ENCODE measurements at places on chromosomes 1 and 21. TPM values are rescaled to one million over a fixed set of nuclear protein-coding genes. Genes with fewer than 3 reads are reported as not detected.

DNA sequence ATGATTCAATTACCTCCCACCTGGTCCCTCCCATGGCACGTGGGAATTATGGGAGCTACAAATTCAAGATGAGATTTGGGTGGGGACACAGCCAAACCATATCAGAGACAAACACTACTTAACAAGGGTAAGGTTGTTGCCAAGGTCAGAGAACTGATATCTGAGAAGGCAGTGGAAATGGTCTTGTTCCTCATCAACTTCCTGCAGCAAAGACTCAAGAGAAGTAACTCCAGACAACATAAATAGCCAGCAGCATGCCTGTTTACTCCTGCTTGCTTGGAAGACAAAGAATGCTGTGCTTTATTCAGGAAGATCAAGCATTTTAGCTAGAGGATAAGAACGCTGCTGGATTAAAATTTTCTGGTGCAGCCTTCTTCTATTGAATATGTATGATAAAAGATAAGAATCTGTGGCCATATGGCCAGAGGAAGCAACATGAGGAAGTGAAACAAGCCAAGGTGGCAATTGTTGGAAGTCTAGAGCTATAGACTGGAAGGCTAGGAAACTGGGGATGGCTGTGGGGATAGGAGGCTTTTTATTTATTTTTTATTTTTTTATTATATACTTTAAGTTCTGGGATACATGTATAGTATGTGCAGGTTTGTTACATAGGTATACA, 36.4 kb downstream of the DDAH1 start:
- DNase-seq, result no peak
- H3K27ac ChIP-seq, result no peak overlapping the region
- H3K36me3 ChIP-seq, result no peaks in the 10 kb centered on the region
- H3K27me3 ChIP-seq, result no peaks in the 10 kb centered on the region
- no peak overlapping the region for H3K4me3 ChIP-seq

DNA sequence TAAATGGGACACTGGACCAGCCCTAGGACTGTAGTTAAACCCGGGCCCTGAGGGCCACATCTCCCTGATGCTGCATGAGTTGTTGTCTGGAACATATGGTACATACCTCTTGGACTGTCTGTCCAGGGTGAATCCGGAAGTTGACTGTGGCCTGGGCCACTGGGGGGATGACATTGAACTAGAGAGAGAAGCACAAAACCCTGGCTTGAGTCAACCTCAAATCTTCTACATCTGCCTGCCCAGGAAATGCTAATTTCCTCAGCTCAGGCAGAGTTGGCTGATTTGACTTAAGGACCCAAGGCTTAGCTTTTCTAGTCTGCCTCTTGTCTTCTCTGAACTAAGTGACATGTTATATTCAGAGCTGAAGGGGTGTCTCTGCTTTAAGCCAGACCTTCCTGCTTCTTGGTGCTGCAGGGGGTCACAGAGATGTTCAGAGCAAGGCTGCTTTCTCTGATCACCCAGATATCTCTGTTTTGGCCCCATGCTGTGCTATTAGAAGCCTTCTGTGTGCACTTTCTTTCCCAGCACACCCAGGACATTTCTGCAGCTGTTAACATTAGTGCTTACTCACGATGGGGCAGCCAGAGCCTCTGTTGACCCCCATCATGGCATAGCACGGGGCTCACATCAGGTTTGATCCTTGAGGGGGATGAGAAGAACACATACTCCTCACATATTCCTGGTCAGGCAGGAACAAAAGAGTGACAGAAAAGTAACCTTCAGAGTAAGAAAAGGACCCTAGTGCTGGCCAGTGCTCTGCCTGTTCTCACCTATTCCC, 9.6 kb downstream of the PM20D1 start:
- H3K4me1 ChIP-seq, result no peaks in the 10 kb centered on the region
- H3K4me3 ChIP-seq, result no peak overlapping the region

- H3K4me1 ChIP-seq, result no peaks in the 10 kb centered on the region
- H3K4me3 ChIP-seq, result no peak overlapping the region
- no peak for DNase-seq
- H3K27me3 ChIP-seq, result no peaks in the 10 kb centered on the region
Measured at GRCh38 chr1:75797273-75797588, 549 bp downstream of the MSH4 start.

DNA sequence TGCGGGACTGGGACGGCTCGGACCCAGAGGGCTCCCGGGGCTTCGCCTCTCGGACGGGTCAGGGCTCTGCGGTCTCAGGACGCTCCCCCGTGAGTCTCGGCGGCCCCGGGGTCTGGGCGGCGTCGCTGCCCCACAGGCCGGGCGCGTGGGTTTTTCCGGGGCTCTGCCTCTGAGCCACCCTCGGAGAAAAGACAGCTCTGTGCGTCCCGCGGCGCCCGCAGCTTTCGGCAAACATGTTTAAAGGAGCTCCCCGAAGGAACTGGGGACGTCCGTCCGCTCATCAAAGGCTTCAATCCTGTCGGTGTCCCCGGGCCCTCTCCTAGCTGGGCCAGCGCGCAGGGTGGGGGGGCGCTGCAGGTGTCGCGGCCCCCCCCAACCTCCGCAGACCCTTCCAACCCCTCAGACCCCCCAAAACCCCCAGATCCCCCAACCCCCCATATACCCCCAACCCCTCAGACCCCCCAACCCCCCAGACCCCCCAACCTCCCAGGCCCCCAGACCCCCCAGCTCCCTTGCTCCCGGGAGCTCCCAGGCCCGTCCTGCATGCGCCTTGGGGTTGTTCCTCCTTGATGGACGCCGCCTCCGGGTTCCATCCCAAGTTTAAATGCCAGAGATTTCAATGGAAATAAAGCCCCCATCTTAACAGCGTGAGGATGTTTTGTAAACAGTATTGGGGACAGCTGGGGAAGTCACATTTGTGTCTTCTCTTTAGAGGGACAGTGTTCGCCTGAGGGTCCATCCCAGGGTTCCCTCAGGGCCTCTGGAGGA, 996 bp upstream of the C1orf159 start:
- peak overlapping the region; percentile 18 for H3K27ac ChIP-seq
- peaks cover 11% of the 10 kb centered on the region for H3K4me1 ChIP-seq
- peak; percentile 57 for DNase-seq
- H3K4me3 ChIP-seq, result peak overlapping the region; percentile 75
- no peaks in the 10 kb centered on the region for H3K36me3 ChIP-seq

Gene NBPF20
- total RNA-seq, result 2.4 TPM

DNA sequence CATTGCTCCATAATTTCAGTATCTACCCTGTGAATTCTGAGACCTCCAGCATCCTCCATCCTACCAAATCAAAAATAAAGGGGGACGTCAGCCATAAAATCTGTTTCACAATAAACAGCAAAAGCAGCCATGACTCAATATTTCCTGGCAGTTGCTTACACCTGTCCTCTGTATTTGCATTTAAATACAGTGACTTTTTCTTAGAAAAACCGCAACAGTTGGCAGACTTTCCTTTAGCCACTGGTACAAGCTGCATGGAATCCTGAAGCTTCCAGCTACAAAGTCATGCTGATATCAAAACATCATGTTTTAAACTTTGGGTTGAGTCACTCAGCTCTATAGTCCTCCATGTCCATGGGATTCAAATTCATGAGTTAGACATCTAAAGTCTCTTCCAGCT, 278.0 kb upstream of the KAZN start:
- H3K27me3 ChIP-seq, result no peaks in the 10 kb centered on the region
- H3K4me3 ChIP-seq, result no peak overlapping the region
- H3K27ac ChIP-seq, result no peak overlapping the region
- H3K36me3 ChIP-seq, result no peaks in the 10 kb centered on the region

Gene C1orf216
- total RNA-seq, result 14.3 TPM

GRCh38 chr1:117828201-117828600, 101.2 kb downstream of the GDAP2 start:
- DNase-seq, result no peak
- H3K27me3 ChIP-seq, result no peaks in the 10 kb centered on the region
- H3K27ac ChIP-seq, result no peak overlapping the region
- no peak overlapping the region for H3K4me3 ChIP-seq

DNA sequence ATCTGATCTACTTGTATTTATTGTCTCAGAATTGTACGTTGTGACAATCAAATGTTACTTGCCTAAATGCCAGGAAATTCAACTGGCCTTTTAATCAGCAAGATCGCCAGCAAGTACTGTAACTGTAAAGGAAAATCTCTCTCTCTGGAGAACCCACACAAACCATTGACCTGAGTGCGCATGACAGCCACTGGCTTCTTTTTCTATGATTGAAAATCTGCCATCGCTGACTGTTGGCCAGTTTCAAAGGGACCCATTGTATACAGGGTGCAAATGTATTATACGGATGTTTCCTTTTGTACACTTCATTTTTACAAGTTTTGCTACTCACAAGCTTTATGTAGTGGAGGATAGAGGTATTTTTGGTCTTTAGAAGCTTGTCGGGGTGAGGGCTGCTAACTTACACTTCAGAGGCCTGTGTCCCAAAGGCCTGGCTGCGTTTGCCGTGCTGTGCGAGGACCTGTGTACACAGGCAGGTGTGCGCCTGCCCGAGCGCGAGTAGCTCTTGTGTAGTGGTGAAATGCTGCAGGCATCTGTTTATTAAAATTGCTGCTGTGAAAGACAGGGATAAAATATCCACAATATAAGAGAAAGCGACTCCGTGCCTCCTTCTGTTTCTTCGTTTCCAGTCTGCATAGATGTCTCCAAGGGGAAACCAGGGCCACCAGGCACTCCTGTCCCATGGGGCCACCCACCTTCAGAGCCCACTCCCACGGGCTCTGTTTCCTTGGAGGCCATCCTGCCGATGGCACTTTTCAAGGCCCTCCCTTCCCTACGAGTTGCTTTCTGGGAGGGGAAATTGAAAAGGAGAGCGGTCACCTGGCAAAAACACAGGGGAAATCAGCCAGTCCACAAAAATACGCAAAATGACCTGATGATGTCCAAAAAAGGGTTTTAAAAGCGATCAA, 25.3 kb upstream of the TRAPPC10 start:
- H3K4me1 ChIP-seq, result no peaks in the 10 kb centered on the region
- H3K36me3 ChIP-seq, result peaks cover 24% of the 10 kb centered on the region
- no peak for DNase-seq
- no peak overlapping the region for H3K4me3 ChIP-seq
- H3K27me3 ChIP-seq, result no peaks in the 10 kb centered on the region

Gene FCRLA
- total RNA-seq, result 0.32 TPM

- peaks cover 9% of the 10 kb centered on the region for H3K36me3 ChIP-seq
- H3K4me1 ChIP-seq, result peaks cover 14% of the 10 kb centered on the region
- H3K27me3 ChIP-seq, result no peaks in the 10 kb centered on the region
- peak; percentile 67 for DNase-seq
- H3K27ac ChIP-seq, result no peak overlapping the region
Measured at GRCh38 chr1:205983925-205984725, 19.1 kb downstream of the RAB7B start.

GRCh38 chr1:185500001-185500626, 183.1 kb upstream of the IVNS1ABP start:
- H3K36me3 ChIP-seq, result no peaks in the 10 kb centered on the region
- no peak overlapping the region for H3K27ac ChIP-seq
- no peak overlapping the region for H3K4me3 ChIP-seq
- H3K4me1 ChIP-seq, result no peaks in the 10 kb centered on the region
- H3K27me3 ChIP-seq, result no peaks in the 10 kb centered on the region

DNA sequence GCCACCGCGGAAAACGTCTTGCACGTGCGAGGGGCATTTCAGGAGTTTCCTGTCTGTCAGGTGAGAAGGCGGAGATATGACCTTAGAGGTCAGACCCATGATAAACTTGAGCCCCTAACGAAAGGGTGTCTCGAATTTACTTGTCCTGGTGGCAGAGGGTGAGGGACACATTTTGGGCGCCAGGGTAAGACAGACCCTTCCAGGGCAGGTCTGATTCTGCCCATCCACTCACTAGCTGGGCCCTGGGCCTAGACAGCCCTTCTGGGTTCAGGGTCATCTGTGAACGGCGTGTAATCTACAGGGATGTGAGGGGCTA, 395 bp upstream of the CSRP1 start:
- peak overlapping the region; percentile 97 for H3K27ac ChIP-seq
- H3K4me3 ChIP-seq, result peak overlapping the region; percentile 79
- no peaks in the 10 kb centered on the region for H3K27me3 ChIP-seq
- no peaks in the 10 kb centered on the region for H3K36me3 ChIP-seq
- H3K4me1 ChIP-seq, result peaks cover 73% of the 10 kb centered on the region
- no peak for DNase-seq

GRCh38 chr1:15915991-15916390, 59.9 kb downstream of the ZBTB17 start:
- peaks cover 94% of the 10 kb centered on the region for H3K36me3 ChIP-seq
- H3K4me3 ChIP-seq, result peak overlapping the region; percentile 22
- peaks cover 16% of the 10 kb centered on the region for H3K4me1 ChIP-seq
- no peak for DNase-seq
- H3K27me3 ChIP-seq, result no peaks in the 10 kb centered on the region

Gene PTTG1IP
- 209 TPM for total RNA-seq

GRCh38 chr1:49102752-49103151, 326.1 kb upstream of the BEND5 start:
- H3K27ac ChIP-seq, result no peak overlapping the region
- no peak overlapping the region for H3K4me3 ChIP-seq
- H3K27me3 ChIP-seq, result no peaks in the 10 kb centered on the region
- H3K4me1 ChIP-seq, result no peaks in the 10 kb centered on the region
- no peak for DNase-seq
- H3K36me3 ChIP-seq, result no peaks in the 10 kb centered on the region

Gene CYP4A22
- total RNA-seq, result not detected

GRCh38 chr1:246798606-246799496, 74.6 kb downstream of the SCCPDH start:
- H3K4me3 ChIP-seq, result no peak overlapping the region
- no peaks in the 10 kb centered on the region for H3K36me3 ChIP-seq
- H3K27me3 ChIP-seq, result no peaks in the 10 kb centered on the region
- DNase-seq, result no peak

Gene DNALI1
- 28.1 TPM for total RNA-seq

Gene TBX15
- 0.15 TPM for total RNA-seq

Gene CASP9
- 16.4 TPM for total RNA-seq

- H3K27me3 ChIP-seq, result no peaks in the 10 kb centered on the region
- no peak overlapping the region for H3K27ac ChIP-seq
- peaks cover 19% of the 10 kb centered on the region for H3K36me3 ChIP-seq
- DNase-seq, result peak; percentile 69
- H3K4me1 ChIP-seq, result peaks cover 9% of the 10 kb centered on the region
- no peak overlapping the region for H3K4me3 ChIP-seq
Measured at GRCh38 chr1:99685516-99686180, 39.7 kb downstream of the PALMD start.

Gene CTTNBP2NL
- total RNA-seq, result 56.3 TPM

DNA sequence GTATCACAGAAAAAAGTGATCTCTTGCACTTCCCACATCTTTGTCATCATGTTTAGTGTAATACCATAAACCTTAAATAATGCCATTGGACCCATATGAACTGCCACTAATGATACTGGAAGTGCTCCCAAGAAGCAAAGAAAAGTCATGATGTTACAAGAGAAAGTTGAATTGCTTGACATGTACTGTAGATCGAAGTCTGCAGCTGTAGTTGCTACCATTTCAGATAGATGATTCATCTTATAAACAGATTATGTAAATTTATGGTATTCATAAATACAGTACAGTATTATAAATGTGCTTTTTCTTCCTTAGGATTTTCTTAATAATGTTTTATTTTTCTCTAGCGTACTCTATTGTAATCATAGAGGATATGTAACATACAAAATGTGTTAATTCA, 30.1 kb upstream of the LAMC2 start:
- H3K36me3 ChIP-seq, result no peaks in the 10 kb centered on the region
- no peak overlapping the region for H3K27ac ChIP-seq
- H3K4me3 ChIP-seq, result no peak overlapping the region
- no peak for DNase-seq
- no peaks in the 10 kb centered on the region for H3K27me3 ChIP-seq
- no peaks in the 10 kb centered on the region for H3K4me1 ChIP-seq

GRCh38 chr21:15848634-15849560, 119.1 kb downstream of the USP25 start:
- no peak overlapping the region for H3K27ac ChIP-seq
- H3K36me3 ChIP-seq, result peaks cover 10% of the 10 kb centered on the region
- H3K4me3 ChIP-seq, result no peak overlapping the region
- no peaks in the 10 kb centered on the region for H3K4me1 ChIP-seq
- DNase-seq, result no peak
